PC-3 (cell line): ENCODE measurements at places on chromosomes 1 and 21. TPM values are rescaled to one million over a fixed set of nuclear protein-coding genes. Genes with fewer than 3 reads are reported as not detected.
A peak's percentile ranks its signal among the peaks of the same experiment; 100 is the strongest.

BRDT gene
- not detected in 2 replicates for total RNA-seq

TPTE gene
- not detected in 2 replicates for total RNA-seq

GRCh38 chr1:96409087-96409486 lies 312.5 kb upstream of the PTBP2 start:
- no peak for DNase-seq

- peak; percentile 2 for DNase-seq
These were observed 159.6 kb upstream of the COL11A1 start for GRCh38 chr1:103267893-103268292.

- DNase-seq: peak; percentile 54
These were observed 31.0 kb downstream of the AZIN2 start for GRCh38 chr1:33111965-33112364.

DNA sequence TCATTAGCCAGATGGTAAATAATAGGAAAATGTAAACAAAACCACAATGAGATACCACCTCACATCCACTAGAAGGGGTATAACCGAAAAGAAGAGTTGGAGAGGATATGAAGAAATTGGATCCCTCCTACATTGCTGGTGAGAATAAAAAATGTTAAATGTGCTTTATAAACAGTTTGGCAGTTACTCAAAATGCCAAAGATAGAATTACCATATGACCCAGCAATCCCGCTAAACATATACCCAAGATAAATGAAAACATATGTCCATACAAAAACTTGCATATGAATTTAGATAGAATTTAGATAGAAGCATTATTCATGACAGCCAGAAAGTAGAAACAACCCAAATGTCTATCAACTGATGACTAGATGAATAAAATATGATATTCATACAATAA lies 4.4 kb upstream of the FMO2 start:
- DNase-seq: no peak
